Adrenal gland (tissue), 19 donors: ENCODE measurements at places on chromosomes 5 and 9. TPM values are rescaled to one million over a fixed set of nuclear protein-coding genes. Genes with fewer than 3 reads are reported as not detected.

DNA sequence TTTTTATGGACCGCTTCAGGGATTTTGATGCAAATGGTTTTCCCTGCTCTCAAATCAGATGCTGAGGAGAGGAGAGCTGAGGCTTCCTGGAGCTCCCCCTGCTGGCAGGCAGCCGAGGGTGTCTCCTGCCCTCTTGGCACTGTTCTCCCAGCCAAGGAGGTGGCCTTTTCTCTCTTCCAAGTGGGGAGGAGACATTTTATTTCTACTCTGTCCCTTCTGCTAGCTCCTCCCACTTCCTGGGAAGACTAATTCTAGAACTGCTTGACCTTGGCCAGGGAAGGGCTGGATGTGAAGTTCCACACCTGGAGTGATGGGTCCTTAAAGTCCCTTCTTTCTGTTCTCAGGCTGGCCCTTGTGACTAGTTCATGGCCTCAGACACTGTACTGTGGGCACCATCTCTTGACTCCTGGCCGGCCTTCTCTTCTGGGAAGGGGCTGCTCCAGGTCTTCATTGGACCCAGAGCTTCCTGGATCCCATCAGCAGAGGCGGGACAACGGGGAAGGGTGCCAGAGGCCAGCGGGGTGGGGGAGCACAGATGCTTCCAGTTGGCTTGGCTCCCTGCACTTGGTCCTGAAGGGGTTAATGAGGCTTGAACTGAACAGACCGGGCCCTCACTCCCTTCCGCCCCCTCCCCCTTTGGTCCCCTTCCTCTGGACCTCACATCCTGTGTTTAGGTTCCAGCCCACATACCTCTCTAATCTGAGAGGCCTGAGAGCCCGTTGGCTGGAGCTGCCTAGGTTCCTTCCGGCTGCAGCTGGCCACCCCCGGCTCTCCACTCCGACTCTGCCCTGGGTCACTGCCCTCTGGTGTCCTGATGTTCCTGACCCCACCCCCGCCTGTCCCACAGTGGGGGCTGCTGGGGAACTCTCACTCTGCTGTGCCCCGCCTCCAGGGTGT is 32.1 kb downstream of the PTPA start:
- H3K27ac ChIP-seq = peak overlapping the region; percentile 35
- H3K4me3 ChIP-seq = no peak overlapping the region
- DNase-seq = peak; percentile 95
- H3K27me3 ChIP-seq = no peaks in the 10 kb centered on the region
- peaks cover 66% of the 10 kb centered on the region for H3K4me1 ChIP-seq
- no peaks in the 10 kb centered on the region for H3K36me3 ChIP-seq

GRCh38 chr5:36879274-36880033 is 2.9 kb downstream of the NIPBL start:
- H3K27ac ChIP-seq = no peak overlapping the region
- no peaks in the 10 kb centered on the region for H3K27me3 ChIP-seq
- peak overlapping the region; percentile 60 for H3K4me3 ChIP-seq

GRCh38 chr9:135778421-135778820 is 76.4 kb downstream of the KCNT1 start:
- no peaks in the 10 kb centered on the region for H3K4me1 ChIP-seq
- no peaks in the 10 kb centered on the region for H3K27me3 ChIP-seq
- no peak overlapping the region for H3K4me3 ChIP-seq
- DNase-seq = no peak

THBS4 gene
- 9.3 TPM for polyA plus RNA-seq
